ENCODE measurements at places on chromosomes 12 and 14.

DNA sequence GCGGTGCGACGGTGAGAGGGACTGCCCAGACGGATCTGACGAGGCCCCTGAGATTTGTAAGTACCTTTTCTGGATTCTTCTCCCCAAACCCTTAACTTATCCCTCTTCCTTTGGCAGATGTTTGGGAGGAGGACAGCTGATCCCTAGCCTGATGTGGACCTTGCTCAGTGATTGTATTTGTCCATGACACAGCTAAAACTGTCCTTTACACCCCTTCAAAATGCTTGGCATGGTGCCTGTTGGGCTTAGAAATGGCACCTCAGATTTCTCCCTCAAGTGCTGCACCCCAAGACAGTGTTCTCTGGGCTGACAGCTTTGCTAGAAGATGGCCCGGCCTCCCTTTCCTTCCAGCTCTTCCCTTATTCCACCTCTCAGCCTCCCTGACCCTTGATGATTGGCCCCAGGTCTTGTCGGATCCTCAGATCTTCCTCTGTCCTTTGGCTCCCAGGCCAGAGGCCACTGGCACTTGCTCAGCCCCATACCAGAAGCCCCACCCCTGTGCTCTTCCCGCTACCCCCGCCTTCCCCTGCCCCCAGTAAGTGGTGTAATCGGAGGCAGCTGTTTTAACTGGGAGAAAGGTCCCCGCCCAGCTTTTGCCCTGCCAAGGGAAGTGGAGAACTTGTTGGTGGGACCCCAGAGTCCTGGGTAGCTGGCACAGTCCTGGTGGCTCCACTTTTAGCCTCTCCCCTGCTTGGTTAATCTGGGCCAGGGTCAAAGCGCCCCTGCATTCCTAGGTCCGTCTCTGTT, 8.7 kb downstream of the LRP1-AS start:
- DNase-seq: no peak

DNA sequence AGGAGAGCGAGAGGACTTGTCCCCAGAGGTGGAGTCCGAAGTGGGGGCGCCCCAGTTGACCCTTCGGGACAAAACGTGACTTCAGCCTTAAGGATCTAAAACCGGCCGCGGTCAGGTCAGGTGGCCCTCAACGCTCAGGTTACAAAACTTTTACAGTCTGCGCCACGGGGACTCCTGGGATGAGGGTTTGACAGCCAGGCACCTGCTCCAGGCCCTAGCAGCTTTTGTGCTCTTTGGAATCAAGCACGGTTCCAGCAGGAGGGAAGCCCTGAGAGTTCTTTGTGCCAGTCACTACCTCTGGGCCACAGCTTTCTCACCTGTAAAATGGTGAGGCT, 337 bp downstream of the ZC2HC1C start:
- peak; percentile 95 for DNase-seq

DNA sequence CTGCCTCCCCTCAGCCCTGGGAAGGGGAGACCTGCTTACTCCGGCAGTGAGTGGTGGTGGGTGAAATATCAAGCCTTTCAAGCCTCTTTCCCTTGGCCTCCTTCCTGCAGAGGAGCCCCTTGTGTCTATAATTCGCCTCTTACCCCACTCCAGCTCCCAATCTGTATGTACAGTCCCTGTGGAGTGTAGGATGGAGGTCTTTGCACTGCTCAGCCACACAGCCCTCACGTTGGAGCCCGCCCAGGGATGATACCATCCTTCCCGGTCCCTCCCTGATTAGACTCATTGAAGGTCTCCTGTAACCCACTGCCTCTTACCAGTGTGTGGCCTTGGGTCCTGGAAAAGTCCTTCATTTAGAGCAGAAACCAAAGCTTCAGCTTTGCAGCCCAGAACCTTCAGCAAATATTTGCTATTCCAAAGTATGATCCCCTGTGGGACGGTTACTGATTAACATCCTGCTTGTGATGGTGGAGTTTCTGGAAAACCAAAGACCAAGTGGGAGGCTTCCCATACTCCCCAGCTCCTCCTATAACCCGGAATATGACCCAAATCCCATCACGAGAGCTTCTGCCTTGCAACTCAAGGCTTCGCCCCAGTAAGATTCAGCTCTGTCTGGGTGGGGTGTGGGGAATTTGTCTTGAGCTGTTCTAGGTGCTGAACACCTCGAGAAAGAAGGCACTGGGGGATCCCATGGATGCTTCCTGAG, at the start of gene SERPINA10:
Gene SERPINA10, minus strand, starts transcription at position 397 of the 706 bp plus-strand sequence. CDS start 2,675 bp downstream, outside the sequence.
- DNase-seq: no peak

DNA sequence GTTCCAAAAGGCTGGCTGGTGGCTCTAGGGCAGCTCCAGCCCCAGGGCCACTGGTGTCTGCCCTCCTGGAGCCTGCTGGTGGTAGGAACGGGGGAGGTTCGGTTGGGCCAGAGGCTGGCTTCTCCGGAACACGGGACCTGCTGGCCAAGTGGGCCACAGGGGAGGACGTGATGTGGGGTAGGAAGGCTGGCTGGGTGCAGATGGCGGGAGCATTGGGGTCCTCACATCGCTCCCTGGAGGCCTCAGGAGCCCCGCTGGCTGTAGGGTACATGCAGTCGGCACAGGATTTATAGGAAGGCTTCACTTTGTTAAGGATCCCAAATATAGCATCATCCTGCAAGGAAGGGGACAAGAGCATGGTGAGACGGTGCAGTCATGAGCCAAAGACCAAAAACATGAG, 57.6 kb upstream of the CORO1C start:
- DNase-seq: no peak

DNA sequence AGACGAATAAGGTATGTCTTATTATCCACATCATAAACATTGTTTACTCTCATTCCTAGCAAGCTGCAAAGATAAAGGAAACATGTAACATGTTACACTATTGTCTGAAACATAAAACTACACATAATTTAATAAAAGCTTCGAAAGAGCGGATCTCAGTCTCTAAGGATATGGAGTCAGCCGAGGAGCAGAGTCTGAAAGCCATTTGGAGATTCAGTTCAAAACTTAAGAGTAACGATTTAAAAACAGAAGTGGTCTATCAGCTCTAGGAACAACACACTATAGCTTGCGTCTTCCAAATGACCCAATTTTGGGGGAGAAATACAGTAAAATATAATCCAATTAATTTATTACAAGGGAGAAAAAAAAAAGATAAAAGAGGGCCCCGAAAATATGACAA, 775 bp downstream of the NEMF start:
- DNase-seq: no peak

DNA sequence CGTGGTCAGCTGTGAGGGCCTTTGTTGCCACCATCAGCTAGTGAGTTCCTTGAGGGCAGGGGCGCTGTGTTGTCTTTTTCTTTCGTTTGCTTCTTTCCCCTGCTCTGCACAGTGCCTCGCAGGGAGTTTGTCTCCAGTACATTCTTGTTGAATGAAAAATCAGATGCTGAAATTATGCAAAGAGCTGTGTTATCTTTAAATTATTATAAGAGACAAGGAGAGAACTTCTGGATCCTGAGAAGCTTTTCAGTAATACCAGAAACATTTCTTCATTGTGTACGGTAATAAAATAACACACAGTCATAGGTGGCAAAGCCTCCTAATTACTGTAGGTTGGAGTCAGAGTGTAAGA, 14.9 kb downstream of the EML1 start:
- DNase-seq: no peak

DNA sequence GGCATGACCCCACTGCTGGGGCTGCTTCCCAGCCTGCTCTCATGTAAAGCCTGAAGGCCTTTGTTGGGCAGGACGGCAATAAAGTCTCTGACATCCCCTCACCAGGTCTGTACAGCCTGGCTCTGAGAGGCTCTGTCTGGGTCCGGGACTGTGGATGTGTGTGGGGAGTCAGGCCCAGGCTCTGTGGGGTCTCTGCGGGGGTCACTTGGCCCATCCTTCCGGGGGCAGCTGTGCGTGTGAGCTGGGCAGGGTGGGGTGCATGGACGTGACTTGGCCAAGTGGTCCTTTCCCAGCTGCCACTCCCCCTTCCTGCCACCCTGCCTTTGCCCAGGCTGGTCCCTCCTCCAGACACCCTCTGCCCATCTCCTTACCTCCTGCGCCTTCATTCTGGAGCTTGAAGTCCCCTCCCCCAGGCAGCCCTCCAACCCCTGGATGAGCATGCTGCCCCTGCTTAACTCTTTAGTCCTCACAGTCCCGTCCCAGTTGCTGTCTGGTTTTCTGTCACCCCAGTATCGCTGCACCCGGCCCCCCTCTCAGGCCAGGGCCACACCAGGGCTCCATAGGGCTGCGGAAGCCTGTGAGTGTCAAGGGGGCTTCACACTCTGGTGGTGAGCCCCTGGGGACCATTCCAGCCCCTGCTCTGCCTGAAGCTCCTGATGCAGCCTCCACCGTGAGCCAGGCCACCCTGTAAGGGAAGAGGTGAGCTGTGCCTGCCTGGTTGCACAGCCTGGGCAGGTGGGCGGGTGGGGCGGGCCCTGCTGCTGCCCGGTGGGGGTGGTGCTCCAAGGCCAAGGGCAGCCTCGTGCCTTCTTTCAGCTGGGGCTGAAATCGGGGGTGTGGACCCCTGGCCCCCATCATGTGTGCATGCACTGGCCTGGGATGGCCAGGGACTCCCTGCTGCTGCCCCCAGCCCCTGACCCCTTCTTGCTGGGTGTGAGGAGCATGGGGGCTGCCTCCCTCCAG, 25.5 kb upstream of the KIF26A start:
- no peak for DNase-seq

- DNase-seq: peak; percentile 36
Observed at GRCh38 chr14:50830044-50830931, 674 bp downstream of the NIN start.

GRCh38 chr12:132614861-132615578, 3.6 kb upstream of the P2RX2 start:
- peak; percentile 44 for DNase-seq

GRCh38 chr12:6664902-6665301, 2.0 kb upstream of the ING4 start:
- DNase-seq: no peak

DNA sequence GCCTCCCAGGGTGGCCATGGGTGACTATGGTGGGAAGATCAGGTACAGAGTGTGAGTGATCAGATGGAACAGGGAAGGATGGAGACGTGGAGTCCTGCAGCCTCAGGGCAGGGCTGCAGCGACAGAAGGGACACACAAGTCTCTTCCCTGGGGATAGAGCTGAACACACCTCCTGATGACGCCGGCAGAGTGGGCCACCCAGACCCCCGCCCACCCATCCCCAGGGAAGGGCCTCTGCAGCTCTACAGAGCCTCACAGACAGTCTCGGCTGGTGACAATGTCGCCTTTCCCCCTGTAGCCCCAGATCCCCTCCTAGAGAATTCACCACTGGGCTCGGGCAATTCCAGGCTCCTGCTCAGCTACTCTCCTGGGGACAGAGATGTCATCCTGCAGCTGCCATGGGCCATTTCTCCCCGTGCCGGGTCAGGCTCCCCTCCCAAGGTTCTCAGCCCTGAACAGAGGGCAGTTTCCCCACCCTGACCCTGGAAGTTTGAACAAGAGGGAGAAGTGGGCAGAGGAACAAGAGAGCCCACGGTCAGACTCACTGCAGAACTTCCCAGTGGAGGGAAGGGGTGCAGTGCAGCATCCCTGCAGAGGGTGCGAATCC, 115.7 kb downstream of the NCOR2 start:
- no peak for DNase-seq

DNA sequence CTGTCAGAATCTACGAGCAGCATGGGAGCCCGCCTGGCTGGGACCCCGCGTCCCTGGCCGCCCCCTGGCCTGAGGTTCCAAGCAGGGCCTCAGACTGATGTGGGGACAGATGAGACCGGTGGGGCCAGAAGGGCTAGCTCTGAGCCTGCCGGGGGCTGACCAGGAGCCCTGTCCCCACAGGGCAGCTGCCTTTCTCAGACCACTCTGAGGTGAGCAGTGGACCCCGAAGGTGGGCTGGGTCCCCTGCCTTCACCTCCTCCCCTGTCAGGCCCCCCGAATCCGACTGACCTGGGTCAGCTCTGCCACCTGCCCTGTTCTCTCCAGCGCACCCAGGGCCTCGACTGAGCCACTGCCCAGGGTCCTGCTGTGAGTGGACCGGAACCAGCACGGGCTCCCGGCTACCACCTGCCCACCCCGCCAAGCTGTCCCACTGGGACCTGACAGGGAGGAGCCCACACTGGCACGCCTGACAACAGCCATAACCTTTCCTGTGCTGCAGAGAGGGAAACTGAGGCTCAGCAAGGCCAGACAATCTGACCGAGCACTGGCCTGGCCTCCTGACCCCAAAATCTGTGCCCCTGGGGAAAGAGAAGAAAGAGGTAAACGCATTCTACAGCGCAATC, 29.7 kb upstream of the TMEM179 start:
- no peak for DNase-seq

- no peak for DNase-seq
Observed at GRCh38 chr14:66606826-66607225, 98.9 kb downstream of the GPHN start.

GRCh38 chr14:32606301-32606700, 277.2 kb downstream of the AKAP6 start:
- DNase-seq: no peak

DNA sequence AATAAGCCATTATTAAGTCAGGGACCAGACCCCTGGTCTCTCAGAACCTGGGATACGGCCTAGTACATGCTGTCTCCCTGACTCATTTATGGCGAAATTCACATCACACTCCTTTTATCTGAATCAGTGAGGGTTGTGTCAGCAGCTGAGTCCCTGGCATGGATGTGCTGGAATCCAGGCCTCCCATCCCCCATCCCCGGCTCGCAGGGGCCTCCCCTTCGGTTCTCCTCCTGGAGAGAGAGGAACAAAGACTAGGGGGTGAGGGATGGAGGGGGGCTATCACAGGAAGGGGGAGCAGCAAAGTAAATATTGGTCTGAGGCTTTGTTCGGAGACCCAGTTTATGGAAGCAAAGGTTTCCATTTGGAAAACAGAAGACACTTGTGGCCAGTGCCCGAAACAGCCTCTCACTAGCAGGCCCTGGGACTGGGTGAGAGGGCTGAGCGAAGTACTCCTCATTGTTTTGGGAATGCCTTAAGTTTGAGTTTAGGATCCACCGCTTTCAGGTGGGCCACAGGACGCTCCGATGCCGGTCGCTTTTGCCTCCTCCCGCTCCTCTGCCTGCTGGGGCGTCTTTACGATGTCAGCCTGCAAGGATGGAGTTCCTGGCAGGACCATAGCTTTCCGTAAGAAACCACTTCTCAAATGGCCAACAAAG, 145.0 kb downstream of the PRKCH start:
- no peak for DNase-seq

- no peak for DNase-seq
Observed at GRCh38 chr12:79183926-79184325, 319.4 kb downstream of the SYT1 start.

GRCh38 chr12:89858718-89859117, 150.1 kb upstream of the ATP2B1 start:
- no peak for DNase-seq

DNA sequence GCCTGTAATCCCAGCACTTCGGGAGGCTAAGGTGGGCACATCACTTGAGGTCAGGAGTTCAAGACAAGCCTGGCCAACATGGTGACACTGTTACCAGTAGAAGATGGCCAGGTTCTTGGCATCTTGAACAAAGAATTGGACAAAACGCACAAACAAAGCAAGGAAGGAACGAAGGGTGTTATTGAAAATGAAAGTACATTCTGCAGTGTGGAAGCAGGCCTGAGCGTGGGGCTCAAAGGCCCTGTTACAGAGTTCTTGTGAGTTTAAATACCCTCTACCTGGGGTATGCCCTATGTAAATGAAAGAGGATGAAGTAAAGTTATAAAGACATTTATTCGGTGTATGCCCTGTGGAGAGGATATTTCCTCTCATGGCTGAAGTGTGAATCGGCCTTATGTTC, 20.8 kb upstream of the CDK17 start:
- no peak for DNase-seq

All from NCI-H2107 (cell line).